ENCODE measurements at places on chromosomes 6 and 20.

GRCh38 chr6:4133941-4134838 is 1.2 kb downstream of the ECI2 start:
- DNase-seq: no peak

DNA sequence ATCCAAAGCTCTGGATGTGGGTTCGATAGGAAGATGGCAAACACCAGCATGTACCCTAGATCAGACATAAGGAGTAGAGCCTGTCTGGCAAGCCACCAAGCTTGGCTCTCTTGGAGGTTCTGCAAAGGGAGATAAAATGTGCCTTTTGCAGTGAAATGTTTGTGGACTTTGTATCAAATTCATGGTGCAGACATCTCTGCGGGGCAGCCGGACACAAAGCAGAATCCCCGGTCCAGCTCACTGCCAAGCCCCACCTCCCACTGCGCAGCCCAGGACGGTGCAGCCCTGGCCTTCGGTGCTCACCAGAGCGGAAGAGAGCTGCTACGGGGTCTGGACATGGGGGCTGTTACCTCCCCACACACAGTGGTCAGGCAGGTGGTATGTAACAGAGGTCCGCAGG is 333.6 kb upstream of the JARID2 start:
- DNase-seq: no peak

- DNase-seq: no peak
Measured at GRCh38 chr6:30006170-30007131, 54.6 kb upstream of the POLR1H start.

GRCh38 chr20:4261333-4262284 is 246.3 kb upstream of the RNF24 start:
- DNase-seq: no peak

DNA sequence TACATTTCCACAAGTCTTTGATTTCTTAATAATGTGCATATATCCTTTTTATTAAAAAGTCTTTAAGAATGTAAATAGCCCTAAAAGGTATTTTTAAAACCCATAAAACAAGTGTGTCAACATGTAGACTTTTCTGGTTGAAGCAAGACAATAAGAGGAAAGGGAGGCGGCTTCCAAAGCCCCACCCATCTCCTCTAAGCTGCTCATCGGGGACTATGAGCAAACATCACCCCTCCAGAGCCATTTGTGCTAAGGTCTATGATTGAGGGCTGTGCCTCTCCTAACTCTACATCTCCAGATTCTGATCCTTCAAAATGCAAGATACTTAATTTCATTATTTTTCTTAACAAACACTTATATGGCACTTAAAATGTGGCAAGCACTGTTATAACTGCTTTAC is 2.5 kb upstream of the NAA20 start:
- DNase-seq: no peak

DNA sequence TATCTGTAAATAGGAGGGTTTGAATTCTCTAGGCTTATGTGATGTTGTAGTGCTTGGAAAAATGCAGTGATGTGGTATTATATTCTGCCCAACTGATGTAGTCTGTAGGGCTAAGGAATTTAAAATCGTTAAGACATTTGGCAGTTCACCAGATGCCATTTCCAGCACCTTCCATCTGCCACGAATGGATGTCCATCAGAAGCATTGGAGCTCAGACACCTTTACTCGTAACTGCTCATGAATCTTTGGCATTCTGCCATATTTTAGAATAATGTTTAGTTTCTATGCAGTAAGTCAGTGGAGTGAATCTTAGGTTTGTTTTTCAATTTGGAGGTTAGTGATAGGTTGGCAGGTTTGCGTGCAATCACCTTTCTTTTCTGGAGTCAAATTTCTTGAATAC is 2.4 kb upstream of the SYTL3 start:
- DNase-seq: no peak

DNA sequence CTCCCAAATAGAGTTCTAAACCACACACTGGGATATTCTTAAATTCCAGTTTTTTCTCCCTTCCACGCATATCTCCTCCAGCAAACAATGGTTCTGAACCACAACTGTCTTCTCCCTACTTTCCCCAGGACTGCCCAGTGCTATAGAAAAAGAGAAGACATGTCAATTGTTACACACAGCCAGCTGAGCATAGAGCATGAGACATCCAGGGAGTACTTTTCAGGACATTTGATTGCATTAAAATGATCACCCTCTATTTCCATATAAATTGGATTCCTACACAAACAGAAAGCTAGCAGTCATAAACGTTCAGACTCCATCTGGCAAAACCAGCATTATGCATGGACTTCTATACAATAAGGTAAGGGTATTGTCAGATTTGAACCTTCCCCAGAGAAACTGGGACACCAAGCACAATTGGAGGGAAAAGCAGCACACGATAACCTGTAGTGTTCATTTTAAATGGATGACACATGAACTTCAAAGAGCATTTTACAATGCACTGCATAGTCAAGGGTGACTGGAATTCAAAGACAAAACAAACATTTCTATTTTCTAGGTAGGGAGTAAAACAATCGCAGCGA is 93.1 kb upstream of the HEY2 start:
- no peak for DNase-seq

DNA sequence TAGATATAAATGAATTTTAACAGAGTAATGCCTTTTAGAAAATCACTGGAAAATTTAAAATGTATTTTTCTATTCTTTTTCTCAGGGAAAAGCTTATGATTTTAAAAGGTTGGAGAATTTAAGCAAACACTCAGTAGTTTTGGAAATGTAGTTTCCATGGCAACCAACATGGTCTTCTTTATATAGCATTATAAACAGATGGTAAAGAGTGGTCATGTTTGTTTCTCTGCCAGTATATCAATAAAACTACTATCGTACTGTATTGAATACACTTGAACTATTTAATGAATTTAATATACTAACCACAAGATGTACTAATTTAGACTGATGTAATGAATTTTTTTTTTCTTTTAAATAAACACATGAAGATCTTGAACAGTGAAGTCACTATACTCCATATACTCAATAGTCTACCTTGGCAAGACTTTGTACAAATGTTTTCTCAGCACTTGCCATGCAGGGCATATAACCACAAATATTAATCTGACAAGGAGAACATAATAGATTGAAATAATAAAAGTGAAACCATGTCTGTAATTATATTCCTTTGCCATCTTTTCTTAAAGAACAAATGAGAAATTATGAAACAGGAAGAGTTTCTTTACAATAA is 105.5 kb downstream of the PDSS2 start:
- DNase-seq: no peak

DNA sequence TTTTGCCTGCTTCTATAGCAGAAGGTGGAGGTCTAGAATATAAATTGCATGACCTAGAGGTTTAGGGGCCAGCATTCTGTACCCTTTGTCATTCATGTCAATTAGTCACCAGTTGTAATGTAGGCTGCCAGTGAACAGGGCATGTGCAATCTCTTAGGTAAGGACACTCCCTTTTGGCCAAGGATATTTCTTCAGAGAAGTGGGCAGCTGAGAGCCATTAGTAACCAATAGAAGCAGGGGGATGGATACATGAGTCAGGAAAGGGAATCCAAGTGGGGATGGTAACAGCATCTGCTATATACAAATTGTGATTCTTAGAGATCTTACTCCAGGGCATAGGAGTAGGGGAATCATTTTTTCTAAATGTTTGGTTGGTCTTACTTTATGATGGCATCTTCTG is 494.2 kb upstream of the JAG1 start:
- no peak for DNase-seq

GRCh38 chr6:360349-360748 is 31.2 kb upstream of the IRF4 start:
- DNase-seq: no peak

DNA sequence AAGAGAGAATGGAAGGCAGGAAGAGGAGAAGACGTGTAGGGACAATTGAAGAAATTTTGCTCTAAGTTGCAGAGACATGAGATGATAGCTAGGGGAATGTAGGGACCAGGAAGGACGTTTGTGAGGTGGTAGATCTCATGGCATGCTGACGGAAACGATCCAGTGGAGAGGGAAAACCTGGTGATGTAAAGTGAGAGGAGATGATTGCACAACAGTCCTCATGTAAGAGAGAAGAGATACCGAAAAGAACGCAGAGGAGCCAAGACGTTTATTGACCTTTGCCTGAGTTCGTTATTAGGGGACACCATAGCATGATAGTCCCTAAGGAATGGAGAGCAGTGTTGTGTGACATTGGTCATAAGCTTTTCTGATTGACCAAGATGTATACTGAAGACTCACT is 55.3 kb downstream of the IGF2R start:
- no peak for DNase-seq

DNA sequence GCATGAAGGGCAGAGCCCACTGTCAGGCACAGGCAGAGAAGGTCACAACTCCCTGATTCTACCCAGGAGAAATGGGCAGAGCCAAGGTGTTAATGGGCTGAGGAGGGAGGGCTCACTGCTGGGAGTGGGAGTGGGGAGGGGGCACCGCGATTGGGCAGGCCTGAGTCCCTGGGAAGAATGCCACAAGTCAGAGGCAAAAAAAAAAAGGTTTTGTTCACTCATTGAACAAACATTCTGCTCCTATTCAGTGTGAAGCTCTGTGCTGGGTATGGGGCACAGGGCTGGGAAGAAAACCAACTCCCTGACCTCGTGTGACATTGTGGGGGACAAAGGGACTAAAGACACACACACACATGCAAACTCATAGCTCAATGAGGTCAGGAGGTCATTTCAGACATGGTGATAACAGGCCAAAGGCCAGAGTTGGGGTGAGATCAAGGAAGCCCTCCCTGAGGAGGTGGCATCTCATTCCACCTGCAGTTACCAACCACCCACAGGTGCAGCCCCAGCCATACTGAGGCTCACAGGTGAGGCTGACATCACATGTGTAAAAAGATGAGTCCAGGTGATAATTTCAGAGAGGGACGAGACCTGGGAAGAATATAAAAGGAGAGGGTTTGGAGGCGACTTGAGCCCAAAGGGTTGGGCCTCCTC is 3.2 kb upstream of the PMEPA1 start:
- DNase-seq: no peak

DNA sequence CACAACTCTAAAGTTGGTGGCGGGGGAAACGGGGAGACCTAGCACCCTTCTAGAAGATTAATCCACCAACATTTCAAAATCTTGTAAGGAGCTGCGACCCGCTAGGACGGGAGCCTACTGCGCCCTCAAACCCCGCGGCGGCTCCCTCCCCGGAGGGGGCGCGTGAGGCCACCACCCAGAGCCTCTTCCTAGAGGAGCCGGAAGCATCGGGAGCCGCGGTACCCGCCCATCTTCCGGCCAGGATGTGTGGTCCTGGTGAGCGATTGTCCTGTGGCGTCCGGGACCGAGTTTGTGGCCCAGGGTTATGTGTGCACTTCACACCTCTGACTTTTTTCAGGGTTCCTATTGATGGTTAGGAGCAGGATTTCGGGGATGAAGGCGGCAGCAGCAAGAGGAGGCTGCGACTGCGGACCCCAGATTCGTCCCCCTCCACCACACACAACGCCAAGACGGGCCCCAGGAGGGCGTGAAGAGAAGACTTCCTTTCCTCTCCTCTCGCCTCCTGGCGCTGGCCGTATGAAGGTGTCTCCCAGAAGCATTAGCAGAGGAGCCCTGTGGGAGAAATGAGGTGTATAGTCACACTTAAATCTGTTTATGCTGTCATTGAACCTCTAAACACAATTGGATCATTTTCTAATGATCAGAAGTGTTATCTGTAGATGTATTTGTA is 10.7 kb downstream of the ZNF165 start:
- DNase-seq: no peak

DNA sequence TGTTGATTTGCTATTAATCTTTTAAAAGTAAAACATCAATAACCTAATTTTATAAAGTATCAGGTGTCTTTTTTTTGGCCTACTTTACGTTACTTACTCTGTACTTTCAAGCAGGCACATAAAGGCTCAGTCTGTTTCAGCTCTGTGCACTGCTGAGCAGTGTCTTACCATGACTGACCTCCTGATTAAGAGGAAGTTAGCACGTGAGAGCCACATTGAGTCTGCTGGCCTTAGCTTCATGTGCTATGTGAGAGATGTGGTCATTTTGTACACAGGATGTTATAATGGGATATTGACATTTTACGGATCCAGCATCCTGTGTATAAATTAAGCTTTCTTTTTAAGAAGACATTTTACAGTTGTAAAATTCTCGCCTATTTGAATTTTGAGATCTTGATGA is 31.9 kb downstream of the ARID1B start:
- DNase-seq: no peak

- DNase-seq: no peak
Measured at GRCh38 chr6:85041376-85041775, 277.0 kb upstream of the TBX18 start.

DNA sequence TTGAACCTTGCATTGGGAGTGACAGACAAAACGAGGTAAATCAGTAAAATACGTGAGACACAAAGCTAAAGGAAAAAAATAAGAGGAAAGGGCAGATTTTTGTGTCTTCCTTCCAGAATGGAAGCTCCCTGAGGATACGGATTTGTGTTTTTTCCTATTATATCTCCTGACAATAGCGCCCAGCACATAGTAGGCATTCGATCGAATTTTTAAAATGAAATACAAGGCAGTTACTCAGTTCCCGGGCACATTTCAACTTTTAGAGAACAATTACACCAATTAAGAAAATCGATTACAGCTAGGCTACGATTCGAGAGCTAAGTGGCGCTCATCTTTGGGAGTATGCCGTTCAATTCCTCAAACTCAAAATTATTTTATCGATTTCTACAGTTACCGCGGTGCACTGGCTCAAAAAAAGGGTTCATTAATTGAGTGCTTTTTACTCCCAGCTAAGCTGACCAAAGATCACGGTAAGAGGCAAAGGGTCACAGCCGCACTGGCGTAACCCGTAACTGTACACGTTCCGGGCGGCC is 443 bp downstream of the RMND1 start:
- no peak for DNase-seq

DNA sequence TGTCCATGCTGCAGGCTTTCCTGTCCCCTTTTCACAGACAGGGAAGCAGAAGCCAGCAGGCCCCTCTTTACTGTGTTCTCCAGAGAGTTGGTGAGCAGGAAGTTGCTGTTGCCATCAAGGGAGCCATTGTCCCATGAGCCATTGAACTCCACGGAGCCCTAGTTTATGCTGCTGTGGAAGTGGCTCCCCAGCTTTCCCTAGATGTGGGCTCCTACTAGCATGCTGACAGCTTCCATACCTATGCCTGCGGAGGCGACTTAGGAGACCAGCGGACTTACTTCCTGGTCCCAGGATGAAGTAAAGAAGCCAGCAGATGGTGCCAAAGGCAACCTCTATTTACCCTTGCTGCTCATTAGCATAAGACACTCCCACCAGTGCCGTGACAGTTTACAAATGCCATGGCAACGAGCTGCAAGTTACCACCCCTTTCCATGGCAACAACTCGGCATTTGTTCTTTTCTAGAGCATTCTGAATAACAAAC is 30.8 kb upstream of the FKBP1A start:
- no peak for DNase-seq

GRCh38 chr6:42345696-42346416 is 105.9 kb downstream of the TRERF1 start:
- DNase-seq: no peak
